ENCODE measurements at places on chromosomes 7 and 10. TPM values are rescaled to one million over a fixed set of nuclear protein-coding genes. Genes with fewer than 3 reads are reported as not detected.

DNA sequence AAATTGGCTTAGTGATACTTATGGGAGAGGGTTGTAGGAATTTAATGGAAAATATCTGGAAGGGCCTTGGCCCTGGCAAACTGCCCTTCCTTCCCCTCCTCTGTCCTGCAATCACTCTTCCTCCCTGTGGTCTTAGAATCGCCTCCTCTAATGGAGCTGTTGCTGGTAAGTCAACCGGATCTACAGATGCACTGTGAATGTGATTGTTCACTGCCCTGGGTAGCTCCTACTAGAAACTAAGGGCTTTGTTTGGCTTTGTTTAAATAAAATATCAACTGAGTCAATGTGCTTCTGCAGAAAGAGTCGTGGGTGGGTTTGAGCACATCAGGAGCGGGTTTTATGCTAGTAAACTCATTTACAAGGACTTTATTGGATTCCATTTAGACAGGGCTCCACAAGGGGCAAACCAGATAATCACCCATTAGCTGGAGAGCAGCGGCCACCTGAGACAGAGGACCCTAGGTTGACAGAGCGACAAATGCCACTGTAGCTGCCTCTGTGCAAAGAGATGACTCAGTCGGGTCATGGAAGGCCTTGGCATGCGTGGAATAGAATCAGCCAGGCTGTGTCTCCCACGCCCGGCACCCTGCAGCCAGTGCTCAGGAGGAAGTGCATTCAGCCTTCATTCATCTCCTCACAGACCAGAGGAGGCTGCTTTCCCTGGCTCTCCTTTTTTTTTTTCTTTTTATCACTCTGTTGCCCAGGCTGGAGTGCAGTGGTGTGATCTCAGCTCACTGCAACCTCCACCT, 97.9 kb downstream of the GAD2 start:
- no peak for DNase-seq

DNA sequence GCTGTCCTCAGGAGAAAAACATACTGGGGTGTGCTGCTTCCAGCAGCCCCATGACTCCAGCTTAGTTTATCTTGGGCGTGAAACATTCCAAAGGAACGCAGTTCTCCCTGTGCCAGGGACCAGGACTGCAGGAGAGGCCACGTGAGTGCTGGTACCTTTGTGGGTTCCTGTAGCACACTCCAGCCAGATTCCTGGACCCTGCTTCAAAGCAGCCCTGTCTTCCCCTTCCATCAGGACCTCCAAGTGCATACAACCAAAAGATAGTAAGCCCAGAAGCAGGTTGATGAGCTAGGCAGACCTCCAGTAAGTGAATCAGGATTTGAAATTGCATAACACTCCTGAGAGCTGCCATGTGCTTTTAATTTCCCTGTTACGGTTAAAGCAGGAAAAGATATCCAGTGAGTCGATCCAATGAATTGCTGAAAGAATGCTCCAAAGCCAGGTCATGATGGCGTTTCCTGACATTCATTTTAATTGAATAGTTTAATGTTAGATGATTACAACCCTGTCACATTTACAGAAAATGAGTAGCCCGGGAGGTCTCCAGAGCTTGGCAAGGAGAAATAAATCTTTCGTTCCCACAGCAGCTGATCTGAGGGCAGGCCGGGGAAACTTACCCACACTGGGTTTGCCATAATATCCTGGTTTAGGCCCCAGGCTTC, 38.9 kb upstream of the CPXM2 start:
- DNase-seq: no peak

GRCh38 chr7:102287111-102287980, 678 bp downstream of the SH2B2 start:
- DNase-seq: peak; percentile 55

- peak; percentile 65 for DNase-seq
Observed at GRCh38 chr10:48604991-48605508, at the start of gene ARHGAP22. TSS of gene ARHGAP22 (minus strand) at chr10:48605073. CDS start at chr10:48604796, 277 bp downstream.

Gene C10orf67
- total RNA-seq: 0.10 TPM

- no peak for DNase-seq
Observed at GRCh38 chr7:148915211-148915610, 31.1 kb upstream of the EZH2 start.

- no peak for DNase-seq
Observed at GRCh38 chr10:92173996-92174395, 116.9 kb downstream of the CPEB3 start.

Measured in left cardiac atrium (tissue), 4 donors.